Naive thymus-derived CD4-positive, alpha-beta T cell (primary cell): ENCODE measurements at places on chromosomes 12 and 14. TPM values are rescaled to one million over a fixed set of nuclear protein-coding genes. Genes with fewer than 3 reads are reported as not detected.

GRCh38 chr14:63777024-63777423 lies 49.2 kb upstream of the SGPP1 start:
- no peak for DNase-seq

DNA sequence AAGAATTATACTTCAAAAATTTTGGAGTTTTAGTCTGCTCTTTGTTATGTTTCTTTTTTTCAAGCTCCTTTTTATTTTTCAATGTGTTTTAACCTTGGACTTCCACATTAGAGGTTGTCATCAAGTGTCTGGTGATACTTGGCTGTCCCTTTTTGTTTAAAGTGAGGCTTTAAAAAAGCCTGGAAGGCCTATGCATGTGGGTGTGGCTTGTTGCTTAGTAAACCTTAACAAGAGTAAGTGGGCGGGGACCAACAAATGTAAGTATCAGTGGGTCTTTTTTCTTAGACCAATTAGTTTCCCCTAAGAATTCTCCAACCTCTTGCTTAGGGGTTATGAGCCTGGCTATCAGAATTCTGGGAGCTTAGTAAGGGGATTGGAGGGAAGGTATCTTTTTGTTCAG lies 26.4 kb downstream of the HCFC2 start:
- no peak for DNase-seq

- DNase-seq: peak; percentile 21
Observed at GRCh38 chr12:32365473-32366064, 33.8 kb upstream of the FGD4 start.

DNA sequence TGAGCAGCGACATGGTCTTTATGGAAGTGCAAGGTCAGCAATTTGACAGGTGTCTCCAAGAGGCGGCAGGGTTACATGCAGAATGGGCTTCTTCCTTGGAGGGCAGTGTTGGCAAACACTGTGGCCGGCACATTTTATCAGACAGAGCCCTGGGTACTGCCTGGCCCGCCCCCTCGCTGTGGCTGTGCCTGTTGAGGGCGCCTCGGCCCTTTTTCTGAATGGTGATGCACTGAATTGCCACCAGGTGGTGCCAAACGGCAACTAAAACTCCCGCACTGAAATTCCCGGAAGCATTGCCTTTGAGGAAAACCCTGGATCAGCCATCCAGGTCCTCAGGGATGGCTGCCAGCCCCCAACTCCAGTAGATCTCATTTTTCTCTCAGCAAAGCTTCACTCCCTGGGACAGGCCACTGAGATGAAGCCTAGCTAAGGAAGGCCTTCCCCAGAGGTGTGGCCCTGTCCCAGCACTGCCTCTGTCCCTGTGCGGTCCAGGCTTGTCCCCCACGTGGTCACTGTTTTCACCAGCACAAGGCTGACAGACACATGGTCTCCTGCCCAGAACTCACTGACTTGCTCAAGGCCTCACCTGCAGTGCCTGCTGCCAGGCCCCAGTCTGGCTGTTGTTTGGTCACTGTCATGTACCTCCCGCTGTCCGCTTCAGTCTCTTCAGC lies 73.6 kb downstream of the TESC start:
- DNase-seq: peak; percentile 41

DNA sequence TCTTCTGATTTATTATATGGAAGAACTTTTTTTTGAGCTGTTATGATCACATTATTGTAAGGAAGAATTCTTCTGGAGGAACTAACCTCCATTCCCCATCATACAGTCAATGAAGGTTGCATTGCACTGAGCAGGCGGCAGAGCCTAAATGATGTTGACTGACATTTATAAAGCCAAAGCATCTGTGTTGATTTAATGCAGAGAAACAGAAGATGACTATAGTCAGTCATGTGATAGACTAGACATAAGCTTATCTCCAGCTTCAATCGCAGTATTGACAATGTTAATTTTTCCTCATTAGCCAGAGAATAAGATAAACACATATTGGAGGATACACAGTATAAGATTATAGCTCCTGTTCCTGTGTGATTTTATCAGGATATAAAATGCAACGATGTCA lies 82.0 kb downstream of the PRICKLE1 start:
- no peak for DNase-seq

DNA sequence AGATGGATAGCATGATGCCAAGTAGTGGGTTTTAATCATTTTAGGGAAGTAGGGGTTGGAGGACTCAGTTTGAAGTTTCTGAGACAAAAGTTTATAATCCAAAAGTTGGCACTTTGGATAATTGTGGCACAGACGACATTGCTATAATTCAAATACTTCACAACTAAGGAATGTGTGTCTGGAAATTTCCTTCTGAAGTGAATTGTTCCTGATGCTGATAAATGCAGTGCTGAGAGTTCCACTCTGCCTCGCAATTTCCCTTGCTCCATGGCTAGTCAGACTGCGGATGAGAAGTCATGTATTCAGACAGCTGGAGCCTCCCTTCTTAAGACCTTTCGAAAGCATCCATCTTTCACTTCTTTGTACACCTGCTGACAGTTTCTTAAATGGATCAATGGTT lies 393.3 kb upstream of the PRICKLE1 start:
- no peak for DNase-seq

DNA sequence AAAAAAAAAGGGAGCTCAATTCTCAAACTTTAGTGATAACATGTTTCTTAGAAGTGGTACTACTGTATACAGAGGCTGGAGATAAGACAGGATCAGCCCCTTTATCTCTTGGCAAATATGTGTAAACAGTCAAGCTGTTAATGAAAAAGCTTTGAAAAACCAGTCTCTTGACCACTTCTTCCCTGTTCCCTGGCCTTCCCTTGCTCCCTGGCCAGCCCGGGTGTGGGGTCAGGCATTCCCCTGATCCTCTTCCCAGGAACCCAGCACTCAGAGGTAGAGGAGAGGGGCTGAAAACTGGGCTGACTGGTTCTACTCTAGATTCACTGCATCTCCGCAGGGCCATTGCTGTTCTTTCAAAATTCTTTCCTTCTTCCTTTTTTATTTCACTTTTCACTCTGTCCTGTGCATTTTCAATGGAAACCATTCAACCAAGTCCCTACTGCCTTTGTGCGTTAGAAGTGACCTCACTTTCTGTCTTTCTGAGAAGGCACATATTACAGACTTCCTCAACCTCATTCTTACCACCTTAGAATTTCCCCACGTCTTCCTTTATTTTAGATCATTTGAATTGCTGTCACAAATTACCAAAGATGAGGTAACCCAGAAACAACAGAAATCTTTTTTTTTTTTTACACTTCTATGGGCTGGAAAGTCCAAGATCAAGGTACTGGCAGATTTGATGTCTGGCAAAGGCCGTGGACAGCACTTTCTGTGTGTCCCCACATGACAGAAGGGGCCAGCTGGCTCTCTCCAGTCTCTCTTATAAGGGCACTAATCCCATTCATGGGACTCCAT lies 5.7 kb downstream of the GNG2 start:
- DNase-seq: peak; percentile 33

DNA sequence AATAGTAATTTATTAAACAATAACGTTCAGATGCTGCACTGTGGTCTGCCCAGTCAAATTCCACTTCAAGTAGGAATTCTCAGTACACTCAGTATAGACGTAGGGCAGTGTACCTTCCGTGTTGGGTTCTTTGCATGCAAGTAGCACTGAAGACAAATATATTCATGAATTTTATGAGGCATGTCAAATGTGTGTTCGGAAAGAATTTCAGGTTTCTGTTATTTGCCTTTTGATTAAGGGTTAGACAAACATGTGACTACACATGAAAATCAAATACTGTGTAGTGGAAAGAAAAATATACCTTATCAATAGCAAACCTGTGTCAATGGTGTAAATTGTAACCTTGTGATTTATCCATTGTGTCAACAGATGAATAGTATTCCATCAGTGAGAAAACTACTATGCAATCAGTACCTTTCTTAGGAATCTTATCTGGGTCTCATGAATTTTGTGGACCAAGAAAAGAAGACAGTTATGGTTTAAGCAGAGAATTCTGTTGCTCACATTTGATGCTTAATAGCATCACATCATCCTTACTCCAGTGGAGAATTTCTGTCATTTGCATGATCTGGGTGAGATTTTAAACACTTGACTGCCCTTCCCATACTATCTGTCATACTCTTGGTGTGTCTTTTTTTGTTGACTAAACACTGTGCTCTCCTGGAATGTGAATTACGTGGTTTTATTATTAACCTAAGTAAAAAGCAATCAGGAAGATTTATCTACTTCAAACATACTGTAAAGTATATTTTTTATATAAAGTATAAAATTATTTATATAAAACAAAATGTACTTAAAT lies 13.3 kb downstream of the TMEM260 start:
- no peak for DNase-seq

DNA sequence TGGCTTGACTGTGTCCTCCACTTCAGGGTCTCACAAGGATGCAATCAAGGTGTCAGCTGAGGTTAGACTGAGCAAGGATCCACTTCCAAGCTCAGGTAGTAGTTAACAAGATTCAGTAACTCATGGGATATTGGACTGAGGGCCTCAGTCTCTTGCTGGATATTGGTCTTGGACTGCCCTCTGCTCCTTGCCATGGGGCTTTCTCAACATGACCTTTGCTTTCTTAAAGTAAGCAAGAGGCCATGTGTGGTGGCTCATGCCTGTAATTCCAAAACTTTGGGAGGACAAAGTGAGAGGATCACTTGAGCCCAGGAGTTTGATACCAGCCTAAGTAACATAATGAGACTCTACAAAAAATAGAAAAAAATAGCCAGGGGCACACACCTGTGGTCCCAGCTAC lies 231.3 kb upstream of the AMIGO2 start:
- no peak for DNase-seq

GRCh38 chr12:49622501-49623141 lies 740 bp upstream of the PRPF40B start:
- peak; percentile 51 for DNase-seq

DNA sequence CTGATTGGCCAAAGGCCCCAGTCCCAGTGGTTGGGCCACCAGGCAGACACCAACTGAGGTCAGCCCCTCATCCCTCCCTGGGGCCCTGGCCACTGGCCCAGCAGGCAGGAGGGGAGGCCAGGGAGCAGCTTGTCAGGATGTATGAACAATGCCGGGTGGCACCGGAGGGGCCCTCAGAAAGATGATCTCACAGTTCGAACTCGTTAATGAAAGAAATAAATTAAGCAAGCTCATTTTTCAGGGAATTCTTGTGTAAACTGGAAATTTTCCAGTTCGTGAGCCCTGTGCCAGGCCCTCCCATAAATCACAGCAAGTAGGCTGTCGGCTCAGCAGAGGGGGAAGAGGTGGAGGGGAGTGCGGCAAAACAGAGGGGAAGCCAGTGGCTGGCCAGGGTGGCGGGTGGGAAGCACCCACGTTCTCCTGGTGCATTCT lies 177.0 kb upstream of the VASH1 start:
- DNase-seq: no peak

GRCh38 chr12:68568922-68569569 lies 41.7 kb upstream of the RAP1B start:
- DNase-seq: no peak

Gene PRICKLE1
- polyA plus RNA-seq: not detected

Gene ARMH4
- not detected for polyA plus RNA-seq

Gene KCNC2
- polyA plus RNA-seq: not detected

Gene OR6C2
- not detected for polyA plus RNA-seq
